ENCODE measurements at places on chromosomes 16 and 17. TPM values are rescaled to one million over a fixed set of nuclear protein-coding genes. Genes with fewer than 3 reads are reported as not detected.
A peak's percentile ranks its signal among the peaks of the same experiment; 100 is the strongest.

HOXB4 gene
- 0.90 TPM for total RNA-seq

DNA sequence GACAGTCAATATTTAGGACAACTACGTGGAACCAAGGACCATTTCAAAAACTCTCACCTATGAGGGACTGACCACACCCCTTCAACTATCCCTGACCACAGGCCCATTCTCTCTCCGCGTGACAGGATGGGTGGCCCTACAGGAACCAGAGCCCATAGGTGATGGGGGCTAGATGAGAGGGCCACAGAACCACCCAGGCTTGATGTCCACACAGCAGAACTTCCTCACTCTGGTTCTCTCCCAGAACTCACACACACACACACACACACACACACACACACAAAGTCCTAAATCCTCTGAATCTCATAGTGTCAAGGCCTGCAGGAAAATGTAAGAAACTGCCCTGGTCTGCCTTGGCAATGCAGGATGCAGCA is 1.5 kb downstream of the ZNF319 start:
- no peak for DNase-seq

GRCh38 chr16:51875834-51876600 is 670.9 kb downstream of the TOX3 start:
- DNase-seq, result no peak

DNA sequence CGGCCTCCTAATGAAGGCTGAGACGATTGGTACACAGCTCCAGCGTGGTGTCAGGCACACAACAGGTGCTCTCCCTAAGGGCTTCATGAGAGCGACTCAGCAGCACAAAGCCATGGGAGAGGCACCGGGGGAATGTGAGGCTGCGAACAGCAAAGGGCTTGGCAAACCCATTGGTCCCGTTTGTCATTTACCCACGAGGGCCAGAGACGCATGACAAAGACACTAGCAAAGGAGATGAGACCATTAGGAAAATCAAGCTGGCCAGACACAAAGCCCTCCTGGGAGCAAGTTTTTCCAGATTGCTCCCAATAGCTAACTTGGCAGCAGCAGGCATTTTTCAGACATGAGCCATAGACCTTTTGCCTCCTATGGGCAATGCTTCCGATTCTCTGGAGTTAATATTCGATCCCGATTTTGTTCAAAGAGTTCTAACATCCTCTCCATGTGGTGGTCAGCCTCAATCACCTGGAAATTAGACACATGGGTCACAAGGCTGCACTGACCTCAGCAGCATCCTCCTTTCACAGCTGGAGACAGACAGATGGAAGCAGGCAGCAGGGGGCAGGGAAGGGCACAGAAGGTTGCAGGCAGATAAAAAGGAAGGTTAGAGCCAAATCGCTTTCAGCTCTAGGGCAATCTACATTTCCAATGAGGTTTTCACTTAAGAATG is 38.2 kb downstream of the TK2 start:
- no peak for DNase-seq

HOXB8 gene
- not detected for total RNA-seq

PPP1R27 gene
- 0.28 TPM for total RNA-seq

DNA sequence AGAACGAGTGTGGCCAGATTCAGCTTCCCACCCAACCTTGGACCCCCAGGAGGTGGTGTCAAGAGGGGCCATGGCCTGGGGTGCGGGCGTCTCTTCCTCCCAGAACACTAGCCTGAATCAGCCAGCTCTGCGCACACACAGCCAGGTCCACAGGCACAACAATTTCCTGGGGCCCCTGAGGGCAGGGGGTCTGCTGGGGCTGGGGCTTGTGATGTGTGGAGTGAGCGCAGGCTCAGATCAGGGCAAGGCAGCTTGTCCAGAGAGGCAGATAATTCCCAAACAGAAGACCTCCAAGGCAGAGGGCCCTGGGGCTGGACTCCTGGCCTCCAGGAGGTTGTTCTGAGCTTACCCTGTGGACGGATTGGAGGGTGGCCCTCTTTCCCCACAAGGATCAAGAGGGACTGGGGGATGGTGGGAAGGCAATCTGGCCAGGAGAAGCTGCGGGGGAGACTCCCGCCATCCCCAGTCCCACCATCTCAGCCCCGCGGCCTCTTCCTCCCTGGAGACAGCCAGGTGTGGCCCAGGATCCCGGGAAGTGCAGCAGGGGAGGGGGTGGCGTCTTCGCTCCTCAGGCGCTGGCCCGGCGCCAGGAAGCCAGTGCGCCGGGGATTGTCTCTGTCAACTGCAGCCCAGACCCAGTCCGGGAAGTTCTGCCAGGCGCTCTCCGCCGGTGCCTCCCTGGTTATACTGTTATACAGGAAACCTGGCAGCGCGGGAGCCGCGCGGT is 52.0 kb upstream of the AMZ2 start:
- no peak for DNase-seq

DNA sequence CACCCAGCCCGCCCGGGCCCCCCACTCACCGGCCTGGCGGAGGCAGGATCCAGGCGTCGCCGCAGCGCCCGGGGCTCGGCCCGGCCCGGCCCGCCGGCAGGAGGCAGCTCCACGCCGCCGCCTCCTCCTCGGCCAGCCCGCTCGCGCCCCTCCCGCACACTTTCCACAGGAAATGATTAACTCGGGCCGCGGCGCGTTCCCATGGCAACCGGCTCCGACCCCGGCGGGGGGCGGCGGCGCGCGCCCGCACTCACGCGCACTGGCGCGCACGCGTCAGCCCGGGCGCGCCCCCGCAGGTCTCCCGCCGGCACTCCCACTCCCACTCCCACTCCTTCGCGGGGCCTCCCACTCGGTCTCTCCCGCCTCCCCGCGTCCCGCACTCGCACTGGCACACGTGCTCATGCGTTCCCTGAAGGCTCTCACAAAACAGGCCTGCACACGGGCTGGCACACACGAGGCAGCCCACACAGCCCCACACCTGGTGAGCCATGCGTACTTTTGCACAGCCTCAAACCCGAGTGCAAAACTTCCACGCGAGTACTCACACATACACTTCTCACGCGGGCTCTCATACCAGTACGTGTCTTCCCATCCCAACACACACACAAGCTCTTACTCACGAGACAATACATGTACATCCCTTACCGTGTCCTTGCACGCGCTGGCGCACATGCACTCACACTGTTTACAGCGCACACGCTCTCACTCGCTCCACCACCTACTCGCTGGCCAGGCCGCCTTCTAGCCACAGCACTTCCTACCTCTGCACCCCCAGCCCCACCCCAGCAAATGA is at the start of gene KIFC3:
Gene KIFC3, minus strand, starts transcription at position 151 of the 793 bp plus-strand sequence. CDS start 4,248 bp downstream, outside the sequence.
- peak; percentile 35 for DNase-seq

MT1M gene
- total RNA-seq, result 0.28 TPM

- DNase-seq, result no peak
Observed at GRCh38 chr16:48820379-48820778, 210.4 kb upstream of the N4BP1 start.

DNA sequence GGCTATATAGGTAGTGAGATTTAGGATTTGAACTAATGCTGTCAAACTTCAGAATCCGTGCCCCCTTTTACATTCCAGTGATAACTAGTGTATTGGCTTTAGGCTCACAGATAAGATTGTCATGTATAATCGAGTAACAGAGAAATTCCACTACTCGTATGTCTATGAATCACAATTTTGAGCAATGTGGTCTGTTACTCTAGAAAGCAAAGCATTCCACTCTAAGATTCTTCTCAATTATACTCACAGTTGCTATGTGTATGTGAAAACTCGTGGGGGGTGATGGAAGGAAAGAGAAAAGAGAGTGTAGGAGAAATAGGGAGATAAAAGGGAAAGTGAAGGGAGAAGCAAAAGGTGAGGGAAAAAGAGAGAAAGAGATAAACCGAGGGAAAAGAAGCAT is 1175.1 kb upstream of the GOT2 start:
- DNase-seq, result no peak

CDH13 gene
- total RNA-seq, result 3.7 TPM

- no peak for DNase-seq
Observed at GRCh38 chr16:21560462-21560861, 38.9 kb upstream of the METTL9 start.

TBC1D3E gene
- total RNA-seq, result not detected

- DNase-seq, result no peak
Observed at GRCh38 chr16:10982465-10983150, 38.2 kb downstream of the CLEC16A start.

SNF8 gene
- 74.9 TPM for total RNA-seq

- no peak for DNase-seq
Observed at GRCh38 chr17:1201132-1201702, 21.4 kb upstream of the ABR start.

DNA sequence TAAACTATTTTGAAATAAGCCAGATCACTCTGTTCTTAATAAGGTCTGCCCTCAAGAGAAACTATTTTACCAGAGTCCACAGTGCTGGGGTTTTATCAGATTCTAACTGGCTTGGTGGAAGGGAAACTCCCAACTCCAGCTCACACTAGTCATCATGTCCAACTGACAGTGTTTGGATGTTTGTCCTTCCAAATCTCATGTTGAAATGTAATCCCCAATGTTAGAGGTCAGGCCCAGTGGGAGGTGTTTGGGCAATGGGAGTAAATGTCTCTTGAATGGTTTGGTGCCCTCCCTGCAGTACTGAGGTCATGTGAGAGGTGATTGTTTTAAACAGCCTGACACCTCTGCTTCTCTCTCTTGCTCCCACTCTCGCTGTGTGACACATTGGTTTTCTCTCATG is 1301.0 kb upstream of the CDH8 start:
- DNase-seq, result no peak

PTX4 gene
- total RNA-seq, result 0.05 TPM

ENKD1 gene
- total RNA-seq, result 12.0 TPM

GRCh38 chr17:21814776-21815175 is 122.5 kb downstream of the KCNJ18 start:
- no peak for DNase-seq

DNA sequence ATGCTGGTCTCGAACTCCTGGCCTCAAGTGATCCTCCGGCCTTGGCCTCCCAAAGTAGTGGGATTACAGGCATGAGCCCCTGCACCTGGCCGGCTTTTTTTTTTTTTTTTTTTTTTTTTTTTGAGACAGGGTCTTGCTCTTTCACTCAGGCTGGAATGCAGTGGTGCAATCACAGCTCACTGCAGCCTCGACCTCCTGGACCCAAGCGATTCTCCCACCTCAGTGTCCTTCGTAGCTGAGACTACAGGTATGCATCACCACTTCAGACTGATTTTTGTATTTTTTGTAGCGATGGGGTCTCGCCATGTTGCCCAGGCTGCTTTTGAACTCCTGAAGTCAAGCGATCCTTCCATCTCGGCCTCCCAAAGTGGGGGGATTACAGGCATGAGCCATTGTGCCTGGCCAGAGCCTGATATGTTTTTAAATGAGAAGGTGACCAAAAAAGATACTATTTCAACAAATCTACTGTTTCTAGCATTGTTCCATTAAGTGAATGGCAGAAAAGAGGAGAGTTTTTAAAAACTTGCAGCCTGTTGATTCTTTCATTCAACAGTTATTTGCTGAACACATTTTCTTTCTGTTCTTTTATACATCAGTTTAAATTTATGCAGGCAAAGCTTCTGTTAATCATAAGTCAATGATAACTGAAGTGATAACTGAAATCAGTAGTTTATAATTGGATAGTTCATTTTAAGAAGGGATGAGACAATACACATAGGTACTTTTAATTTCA is 3.2 kb upstream of the SRSF1 start:
- no peak for DNase-seq

DNA sequence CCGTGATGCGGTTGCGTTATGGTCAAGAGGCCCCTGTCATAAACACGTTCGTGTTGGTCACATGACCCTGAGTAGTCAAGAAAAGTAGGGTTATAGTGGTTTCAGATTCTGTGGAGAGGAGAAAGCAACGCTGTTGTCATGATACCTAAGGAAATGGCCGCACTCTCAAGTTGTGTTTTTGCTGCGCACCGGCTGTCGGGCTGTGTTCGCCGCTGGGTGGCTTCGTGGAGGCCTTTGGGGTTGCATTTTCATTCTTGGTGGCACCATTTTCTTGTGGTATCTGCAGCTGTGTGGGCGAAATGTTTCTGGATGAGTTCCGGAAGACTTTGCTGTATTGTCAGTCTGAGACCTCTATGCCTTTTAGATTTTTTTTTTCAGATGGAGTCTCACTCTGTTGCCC is 35.0 kb downstream of the DEF8 start:
- DNase-seq, result no peak

GRCh38 chr16:58853854-58854791 is 120.0 kb upstream of the GOT2 start:
- no peak for DNase-seq

PRCD gene
- 0.47 TPM for total RNA-seq

GRCh38 chr17:27368151-27368795 is 74.4 kb downstream of the WSB1 start:
- no peak for DNase-seq

ZNF276 gene
- 35.6 TPM for total RNA-seq

XAF1 gene
- total RNA-seq, result 41.1 TPM

KRT25 gene
- 0.19 TPM for total RNA-seq

DNA sequence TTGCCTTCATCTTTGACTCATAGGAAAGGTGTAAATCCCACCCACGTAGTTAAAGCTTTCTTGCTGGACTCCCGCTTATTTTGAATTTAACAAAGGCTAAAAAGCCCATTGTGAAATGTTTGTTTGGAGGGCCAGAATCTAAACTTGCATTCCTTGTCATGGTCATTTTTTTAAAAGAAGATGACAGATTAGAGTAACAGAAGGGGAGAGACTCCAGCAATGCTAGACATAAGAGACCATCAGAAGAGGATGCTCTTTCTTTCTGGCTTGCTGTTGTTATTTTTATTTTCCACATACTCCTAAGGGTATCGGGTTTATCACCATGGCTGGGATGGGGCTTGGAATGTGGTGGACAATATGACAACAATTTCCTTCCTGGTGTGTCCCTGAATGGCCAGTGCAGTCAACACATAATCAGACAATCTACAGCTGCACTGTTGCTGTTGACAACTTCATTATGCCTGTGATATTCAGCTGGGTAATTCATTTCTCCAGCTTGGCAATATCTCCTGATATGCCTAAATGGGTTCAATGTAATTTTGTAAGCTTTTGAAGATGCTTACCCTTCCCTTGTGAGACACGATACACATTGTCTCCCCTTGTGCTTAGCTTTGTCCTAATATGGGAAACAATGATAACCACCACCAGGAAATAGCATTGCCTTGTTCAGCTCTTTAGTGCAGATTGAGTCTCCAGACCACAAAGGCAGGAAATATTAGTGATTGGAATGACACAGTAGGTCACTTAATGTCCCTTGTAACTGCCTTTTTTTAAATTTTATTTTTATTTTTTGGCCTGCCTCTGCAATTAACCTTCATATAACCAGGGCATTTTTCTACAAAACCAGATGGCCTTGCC is 164.3 kb downstream of the ANKFN1 start:
- no peak for DNase-seq

SEZ6L2 gene
- 0.66 TPM for total RNA-seq

GRCh38 chr17:2521257-2521656 is 9.6 kb upstream of the METTL16 start:
- DNase-seq, result no peak

MYH3 gene
- 13.5 TPM for total RNA-seq
